ENCODE measurements at places on chromosomes 11 and 22.

- no peak for DNase-seq
Observed at GRCh38 chr11:131624531-131624930, 254.1 kb downstream of the NTM start.

DNA sequence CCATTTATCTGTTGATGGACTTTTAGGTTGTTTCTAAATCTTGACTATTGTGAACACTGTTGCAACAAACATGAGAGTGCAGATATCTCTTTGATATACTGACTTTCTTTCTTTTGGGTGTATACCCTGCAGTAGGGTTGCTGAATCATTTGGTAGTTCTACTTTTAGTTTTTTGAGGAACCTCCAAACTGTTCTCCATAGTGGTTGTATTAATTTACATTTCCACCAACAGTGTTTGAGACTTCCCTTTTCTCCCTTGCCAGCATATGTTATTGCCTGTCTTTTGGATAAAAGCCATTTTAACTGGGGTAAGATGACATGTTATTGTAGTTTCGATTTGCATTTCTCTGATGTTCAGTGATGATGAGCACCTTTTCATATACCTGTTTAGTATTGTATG is 330.0 kb downstream of the DDX10 start:
- no peak for DNase-seq

- no peak for DNase-seq
Observed at GRCh38 chr22:24072361-24072760, 61.3 kb downstream of the CABIN1 start.

DNA sequence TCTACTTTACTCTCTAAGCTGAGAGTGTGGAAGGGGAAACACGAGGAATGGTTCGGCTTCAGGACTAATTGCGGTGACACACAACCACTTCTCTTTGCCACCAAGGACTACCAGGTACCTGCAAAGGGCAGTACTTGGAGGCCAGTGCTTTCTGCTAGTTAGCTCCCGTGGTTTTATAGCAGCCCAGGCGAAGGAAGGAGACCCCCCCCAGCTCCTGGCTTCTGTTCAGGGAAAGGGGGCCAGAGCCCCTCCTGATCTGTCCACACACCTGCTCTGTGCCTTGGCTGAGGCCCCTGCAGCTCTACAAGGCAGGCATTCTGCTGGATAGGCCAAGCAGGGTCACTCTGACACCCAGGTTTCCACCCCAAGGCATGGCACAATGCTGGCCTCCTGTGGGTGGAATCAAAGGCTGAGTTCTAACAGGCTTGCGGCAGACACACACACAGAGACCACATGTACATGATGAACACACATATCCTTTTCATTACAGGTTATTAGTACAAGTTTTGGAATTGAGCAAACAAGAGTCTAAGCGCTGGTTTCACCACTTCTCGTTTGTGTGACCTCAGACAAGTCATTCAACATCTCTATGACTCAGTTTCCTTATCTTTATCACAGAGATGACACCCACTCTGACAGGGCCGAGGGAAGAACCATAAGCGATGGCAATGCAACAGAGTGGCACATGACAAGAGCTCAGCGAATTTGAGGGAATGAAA is 7.5 kb downstream of the SERPIND1 start:
- no peak for DNase-seq

DNA sequence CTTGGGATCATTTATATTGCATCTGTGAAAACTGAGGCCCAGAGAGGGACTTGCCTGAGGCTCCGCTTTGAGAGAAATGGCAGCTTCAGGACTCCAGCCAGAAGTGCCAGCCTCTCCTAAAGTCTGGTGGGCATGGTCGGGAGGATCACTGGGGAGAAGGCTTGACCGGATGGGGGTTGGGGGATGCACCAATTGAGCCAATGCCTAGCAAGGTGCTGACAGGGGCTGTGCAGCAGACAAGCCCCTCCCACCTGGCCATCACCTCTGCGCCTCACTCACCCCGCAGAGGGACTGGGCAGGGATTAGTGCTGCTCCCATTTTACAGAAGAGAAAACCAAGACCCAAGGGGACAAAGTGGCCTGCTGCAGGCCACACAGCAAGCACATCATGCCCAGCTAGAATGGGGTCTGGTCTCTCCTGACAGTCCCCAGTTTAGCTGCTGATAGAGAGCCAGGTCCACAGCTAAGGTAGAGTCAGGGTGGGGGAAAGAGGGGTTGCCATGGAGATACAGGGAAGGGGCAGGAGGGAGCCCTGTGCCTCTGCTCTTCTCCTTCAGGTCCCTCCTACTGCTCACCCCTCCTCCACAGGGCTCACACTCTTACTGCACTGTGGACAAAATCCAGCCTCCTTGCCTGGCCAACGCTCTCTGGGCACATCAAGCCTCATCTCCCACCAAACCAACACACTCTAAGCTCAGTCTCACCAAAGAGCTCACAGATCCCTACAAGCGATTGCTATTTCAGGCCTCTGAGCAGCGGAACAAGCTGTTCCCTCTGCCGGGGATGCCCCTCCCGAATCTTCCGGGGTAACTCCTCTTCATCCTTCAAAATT is 29.5 kb downstream of the TEF start:
- no peak for DNase-seq

DNA sequence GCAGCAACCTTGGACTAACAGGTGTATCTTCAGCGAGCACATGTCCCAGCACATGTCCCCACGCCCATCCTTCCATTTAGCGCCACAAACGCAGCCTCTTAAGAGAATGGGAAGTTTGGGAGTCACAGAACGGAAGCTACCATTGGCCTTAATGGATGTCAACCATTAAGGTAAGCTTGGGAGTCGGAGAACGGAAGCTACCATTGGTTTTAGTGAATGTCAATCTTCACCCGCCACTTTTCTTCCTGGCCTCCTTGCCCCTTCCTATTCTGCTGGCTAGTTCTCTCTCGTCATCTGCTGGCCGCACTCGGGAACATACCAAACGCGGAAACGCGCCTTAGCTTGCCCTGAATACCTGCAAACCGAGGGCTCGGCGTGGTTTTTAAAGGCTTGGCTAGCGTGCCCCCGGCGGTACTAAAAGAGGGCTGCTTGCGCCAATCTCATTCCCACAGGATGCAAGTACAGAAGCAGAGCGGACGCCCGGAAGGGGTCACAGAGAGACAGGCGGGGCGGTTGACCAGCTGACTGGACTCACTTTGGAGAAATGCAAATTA is 24.3 kb downstream of the GLYATL1 start:
- no peak for DNase-seq

DNA sequence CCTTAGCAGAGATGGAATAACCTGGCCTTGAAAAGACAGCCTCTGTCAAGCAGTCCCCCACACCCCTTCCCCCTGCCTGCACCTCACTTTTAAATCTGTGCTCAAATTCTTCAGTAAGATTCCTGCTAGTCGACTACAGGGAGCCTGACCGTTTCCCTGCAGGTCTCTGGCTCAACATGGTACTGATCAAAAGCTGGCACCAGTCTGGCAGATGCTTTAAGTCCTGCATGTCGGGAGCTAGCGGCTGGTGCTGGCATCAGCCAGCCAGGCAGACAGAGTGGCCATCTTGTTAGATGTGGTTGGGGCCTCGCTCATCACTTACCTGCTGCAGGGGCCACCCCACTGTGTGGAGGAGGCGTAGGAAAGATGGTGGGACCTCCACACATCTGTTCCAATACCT is 204.4 kb upstream of the SORL1-AS1 start:
- DNase-seq = no peak

- no peak for DNase-seq
Observed at GRCh38 chr11:33207408-33207985, 46.2 kb upstream of the CSTF3 start.

- DNase-seq = no peak
Observed at GRCh38 chr22:33848251-33848650, 72.0 kb downstream of the LARGE1 start.

DNA sequence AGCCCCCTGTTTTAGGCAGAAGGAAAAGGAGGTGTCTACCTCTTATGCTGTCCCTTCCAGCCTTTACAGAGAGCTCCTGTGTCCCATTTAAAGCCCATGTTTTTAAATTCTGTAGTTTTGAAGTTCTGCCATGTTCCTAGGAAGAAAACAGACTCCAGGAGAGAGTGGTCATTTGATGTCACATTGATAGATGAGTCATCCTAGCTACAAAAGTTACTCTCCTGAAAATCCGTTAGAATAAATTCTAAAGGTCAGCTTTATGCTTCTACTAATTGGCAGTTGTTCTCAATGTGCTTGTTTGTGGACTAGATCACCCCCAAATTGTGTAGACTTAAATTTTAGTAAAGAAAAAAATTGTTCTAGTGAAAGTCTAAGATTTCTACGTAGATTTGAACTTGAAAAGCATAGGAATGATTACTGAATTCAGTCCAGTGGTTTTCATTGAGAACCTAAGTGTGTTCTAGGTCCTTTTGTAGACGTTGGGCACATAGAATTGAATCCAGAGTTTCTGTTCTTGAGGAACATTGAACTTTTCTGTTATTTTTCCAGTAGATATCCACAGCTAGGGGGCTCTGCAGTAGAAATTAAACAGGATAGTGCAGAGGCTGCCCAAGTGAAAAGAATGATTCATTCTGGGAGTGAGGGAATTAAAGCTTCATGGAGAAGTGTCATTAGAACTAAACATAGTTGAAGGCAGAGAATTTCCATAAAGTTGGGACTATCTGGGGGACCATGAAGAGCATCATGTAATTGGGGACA is 140.6 kb upstream of the RASSF10 start:
- DNase-seq = no peak

DNA sequence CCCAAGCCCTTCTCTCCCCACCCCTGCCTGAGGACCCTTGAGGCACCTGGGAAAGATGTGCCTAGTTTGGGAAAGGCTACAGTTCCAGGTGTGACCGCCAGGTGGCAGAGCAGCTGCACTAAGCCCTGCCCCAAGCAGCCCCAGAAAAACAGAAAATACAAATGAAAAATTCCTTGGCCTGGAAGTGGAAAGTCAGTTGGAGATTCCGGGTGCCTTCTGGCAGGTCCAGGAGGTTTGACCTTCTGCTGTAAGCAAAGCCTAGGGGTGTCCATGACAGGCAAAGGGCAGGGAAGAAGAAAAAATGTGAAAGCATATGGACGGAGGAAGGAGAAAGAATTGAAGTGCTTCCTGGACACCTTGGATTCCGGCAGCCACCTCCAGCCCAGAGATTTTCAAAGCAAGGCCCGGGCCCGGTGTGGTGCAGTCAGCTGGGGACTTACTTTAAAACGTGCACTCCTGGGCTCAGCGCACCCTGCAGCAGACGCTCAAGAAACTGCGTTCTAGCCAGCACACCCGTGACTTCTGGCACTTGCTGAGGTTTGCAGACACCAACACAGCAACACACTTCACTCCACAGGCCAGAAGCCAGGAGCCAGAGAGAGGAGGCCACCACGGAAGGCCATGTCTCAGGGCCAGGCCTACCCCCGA is 37.3 kb upstream of the SLC22A12 start:
- DNase-seq = peak; percentile 13

DNA sequence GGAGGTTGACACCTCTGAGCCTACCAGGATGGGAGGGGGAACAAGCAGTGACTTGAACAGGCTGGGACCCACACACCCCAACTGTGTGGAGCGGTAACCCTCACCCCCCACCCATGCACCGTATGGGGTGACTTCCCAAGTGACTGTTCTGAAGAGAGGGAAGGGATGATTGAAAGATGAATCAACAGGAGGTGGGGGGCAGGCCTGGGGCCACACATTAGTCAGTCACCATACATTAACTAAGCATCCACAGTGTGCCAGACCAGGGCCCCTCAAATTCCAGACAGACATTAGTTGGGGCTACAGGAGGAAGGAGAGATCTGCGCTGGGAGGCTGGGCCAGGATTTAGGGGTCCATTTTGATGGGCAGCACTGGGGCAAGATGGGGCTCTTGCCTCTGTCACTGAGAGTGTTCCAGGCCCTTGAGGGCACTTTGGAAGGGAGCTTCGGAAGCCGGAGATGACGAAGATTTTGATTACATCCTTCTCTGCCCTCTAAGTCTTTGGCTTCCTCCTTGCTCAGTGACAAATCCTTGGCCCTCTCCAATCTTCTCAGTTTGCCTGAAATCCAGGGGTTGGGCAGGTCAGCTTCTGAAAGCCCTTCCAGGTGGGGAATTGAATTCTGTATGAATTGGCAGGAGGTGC is 966 bp downstream of the SMTN start:
- DNase-seq = no peak

DNA sequence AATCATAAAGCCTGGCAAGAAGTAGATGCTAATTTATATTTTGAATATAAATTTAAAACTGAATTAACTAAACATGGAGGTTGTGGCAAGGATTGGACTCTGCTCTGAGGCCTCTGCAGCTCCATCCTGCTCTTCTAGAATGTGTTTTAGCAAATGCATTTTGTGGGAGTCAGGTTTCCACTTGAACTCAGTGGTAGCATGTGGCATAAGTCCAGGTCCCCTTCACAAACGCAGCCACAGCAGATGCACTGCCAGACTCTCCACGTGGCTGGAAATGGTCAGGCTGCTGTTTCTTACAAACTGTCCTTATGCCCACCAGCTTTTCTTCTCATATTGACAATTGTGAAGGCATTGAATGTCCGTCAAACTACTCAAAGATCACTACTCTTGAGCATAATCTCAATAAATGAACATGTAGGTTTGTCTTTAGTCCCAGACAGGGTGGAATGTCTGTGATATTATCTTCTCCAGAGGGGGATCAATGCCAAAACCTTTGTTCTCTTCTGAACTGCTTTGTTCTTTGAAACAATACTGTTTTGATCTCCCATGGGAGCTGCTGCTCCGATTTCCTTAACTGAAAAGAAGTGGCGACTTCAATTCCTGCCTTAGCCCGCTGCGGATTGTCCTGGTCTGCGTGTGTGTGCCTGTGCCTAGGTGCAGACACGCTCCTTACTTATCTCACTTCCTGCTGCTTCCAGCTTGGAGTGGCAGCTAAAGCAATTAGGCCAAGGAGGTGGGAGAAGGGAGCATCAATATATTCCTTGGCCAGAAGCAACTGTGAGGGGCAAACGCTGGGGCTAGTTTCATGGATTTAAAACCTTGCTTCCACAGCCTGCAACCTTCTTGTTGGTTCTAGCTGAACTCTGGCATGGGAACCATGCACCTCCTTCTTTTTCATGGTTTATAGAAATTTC is 24.2 kb downstream of the EIF4G2 start:
- DNase-seq = no peak

DNA sequence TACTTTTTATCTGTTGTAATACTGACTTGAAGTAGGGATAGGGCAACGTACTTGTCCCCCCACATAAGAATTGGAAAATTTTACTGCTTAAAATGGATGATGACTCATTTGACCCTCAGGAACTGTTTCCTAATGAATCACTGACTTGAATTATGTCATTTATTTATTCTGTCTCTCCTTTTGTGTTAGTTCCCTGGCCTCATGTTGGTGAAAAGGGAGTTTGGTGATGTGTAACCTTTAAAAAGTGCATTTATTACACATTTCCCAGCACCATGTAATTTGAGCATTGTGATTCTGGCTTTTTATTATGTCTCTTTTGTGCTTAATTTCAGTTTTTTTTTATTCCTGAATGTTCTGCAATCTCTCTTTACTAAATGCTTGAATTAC is 20.3 kb upstream of the PGM2L1 start:
- DNase-seq = no peak
